Activated T-cell treated with anti-CD3 and anti-CD28 coated beads, Interleukin-2, amount 50 U/mL, for 72 hours (primary cell): ENCODE measurements at places on chromosomes 12 and 14. TPM values are rescaled to one million over a fixed set of nuclear protein-coding genes. Genes with fewer than 3 reads are reported as not detected.

The CDH24 gene
- total RNA-seq: 0.82 TPM

DNA sequence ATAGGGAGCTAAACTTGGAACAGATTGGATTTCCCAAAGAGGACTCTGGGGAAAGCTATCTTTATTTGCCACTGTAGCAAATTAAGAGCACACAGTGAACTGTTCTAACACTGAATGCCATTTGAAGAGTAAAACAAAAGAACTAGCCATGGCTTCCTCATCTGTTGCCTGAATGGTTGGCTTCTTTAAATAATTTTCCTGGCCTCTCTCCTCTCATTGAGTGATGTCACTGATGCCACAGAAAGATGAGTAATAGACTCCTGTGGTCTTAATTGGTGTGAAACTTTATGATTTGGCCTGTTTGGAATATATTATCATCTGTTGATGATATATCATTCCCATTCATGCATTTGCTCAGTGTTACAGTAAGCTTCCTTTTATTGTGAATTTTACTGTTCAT lies 42.5 kb downstream of the WDR20 start:
- peak overlapping the region; percentile 50 for H3K27ac ChIP-seq
- H3K4me3 ChIP-seq: no peak overlapping the region
- H3K36me3 ChIP-seq: no peaks in the 10 kb centered on the region

- H3K4me1 ChIP-seq: no peaks in the 10 kb centered on the region
- DNase-seq: no peak
- H3K36me3 ChIP-seq: no peaks in the 10 kb centered on the region
- no peak overlapping the region for H3K27ac ChIP-seq
- no peak overlapping the region for H3K4me3 ChIP-seq
Measured at GRCh38 chr12:125434936-125435443, 369.8 kb downstream of the AACS start.

DNA sequence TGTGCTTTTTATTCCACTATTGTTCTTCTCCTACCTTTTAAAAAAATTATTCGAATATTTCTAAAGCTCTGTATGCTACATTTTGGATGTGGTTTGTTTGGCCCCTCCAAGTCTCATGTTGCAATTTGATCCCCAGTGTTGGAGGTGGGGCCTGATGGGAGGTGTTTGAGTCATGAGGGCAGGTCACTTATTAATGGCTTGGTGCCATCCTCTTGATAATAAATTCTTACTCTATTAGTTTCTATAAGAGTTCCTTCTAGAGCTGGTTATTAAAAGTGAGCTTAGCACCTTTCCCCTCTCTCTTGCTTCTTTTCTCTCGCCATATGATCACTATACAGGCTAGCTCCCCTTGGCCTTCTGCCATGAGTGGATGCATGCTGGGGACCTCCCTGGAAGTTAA lies 445.6 kb upstream of the PDE3A start:
- no peak for DNase-seq
- no peak overlapping the region for H3K4me3 ChIP-seq
- no peak overlapping the region for H3K27ac ChIP-seq
- H3K4me1 ChIP-seq: no peaks in the 10 kb centered on the region
- no peaks in the 10 kb centered on the region for H3K27me3 ChIP-seq
- no peaks in the 10 kb centered on the region for H3K36me3 ChIP-seq

DNA sequence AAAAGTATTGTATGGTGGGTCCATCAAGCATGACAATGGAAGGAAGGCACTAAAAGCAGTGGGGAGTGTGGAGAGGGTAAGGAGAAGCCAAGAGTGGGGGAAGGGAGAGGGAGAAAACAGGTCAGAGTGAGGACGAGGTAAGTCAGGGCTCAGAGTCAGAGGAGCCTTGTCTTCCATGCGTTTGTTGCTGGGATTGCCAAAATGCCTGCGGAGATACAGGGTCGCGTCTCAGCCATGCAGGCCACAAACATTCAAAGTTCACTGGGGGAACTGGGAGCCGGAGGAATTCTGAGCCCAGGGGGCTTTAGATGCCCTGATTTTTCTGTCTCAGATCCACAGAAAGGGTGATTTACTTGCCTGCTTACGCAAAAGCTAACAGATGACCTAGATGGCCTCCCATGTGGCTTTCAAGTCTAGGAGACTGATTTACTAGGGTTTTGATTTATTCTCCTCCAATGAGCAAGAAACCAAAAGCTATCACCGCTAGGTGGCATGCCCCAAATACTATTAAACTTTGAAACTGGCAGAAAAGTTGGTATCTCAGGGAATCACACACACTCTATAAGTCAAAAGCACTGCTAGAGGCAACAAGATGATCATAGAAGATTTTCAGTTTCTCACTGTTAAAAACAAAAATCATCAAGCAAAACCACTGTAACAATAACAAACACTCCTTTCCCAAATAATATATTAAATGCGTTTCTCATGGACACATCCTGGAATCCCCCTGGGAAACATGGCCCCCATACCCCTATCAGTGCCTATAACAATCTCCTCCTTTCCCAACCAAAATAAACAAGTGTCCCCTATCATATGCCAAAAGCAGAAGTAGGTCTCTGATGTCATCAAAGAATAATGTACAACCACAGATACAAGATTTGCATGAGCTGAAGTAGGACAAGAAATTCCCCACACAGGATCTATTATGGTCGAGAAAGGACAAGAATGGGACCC lies 26.6 kb upstream of the MDM1 start:
- peak overlapping the region; percentile 64 for H3K27ac ChIP-seq
- DNase-seq: peak; percentile 69
- H3K4me3 ChIP-seq: peak overlapping the region; percentile 21
- H3K27me3 ChIP-seq: no peaks in the 10 kb centered on the region
- peaks cover 38% of the 10 kb centered on the region for H3K4me1 ChIP-seq

DNA sequence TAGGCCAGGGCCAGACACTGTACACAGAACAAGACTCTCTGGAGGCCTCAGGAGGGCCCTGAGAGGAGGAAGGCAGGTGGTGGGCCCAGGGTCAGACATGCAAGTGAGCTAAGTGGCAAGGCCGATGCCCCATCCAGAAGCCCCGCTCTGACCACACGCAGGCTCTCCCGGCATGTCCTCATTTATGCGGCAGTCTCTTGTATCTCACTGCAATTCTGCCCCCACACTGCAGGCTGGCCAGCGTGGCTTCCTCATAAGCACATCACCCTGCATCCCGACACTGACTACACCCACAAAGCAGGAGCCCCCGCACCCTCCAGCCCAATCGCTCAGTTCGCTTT lies 17.5 kb downstream of the SSH1 start:
- peak overlapping the region; percentile 98 for H3K27ac ChIP-seq
- peaks cover 38% of the 10 kb centered on the region for H3K4me1 ChIP-seq
- H3K27me3 ChIP-seq: no peaks in the 10 kb centered on the region
- DNase-seq: no peak

DNA sequence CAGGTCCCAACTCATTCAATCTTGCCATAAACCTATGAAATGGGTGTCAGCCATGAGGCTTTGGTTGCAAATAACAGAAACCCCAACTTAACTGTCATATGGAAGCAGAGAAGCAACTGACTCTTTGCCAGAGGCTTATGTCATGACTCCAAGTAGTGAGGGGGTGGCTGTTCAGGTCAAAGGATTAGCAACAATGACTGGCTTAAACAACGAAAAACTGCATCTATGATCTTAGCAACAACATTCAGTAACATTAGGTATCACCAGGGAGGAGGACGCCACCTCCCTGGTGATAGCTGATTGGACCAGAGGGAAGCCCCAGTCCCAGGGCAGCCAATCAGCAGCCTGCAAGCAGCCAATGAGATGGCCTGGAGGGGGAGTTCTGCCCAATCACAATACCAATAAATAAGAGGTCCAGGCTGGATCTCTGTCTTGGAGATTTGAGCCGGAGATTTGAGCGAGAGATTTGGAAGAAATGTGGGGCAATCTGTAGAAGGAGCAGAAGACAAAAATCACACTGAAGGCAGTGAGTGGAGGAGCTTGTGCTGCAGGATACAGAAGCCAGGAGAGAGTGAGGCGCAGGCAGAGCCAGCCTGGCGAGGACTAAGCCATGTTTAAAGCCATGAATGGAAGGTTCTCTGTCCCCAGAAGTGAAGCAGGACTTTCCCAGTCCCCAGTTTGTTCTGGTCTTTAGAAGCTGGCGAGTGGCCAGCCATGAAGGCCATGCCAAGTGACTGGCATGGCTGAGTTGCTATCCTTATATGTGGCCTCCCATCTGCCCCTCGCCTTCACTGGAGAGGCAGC lies 93.3 kb downstream of the CALM1 start:
- no peak overlapping the region for H3K27ac ChIP-seq
- no peaks in the 10 kb centered on the region for H3K27me3 ChIP-seq
- no peak overlapping the region for H3K4me3 ChIP-seq
- H3K36me3 ChIP-seq: no peaks in the 10 kb centered on the region
- DNase-seq: no peak
